ENCODE measurements at places on chromosomes 2 and 18. TPM values are rescaled to one million over a fixed set of nuclear protein-coding genes. Genes with fewer than 3 reads are reported as not detected.

M1AP gene
- not detected for total RNA-seq

SPATS2L gene
- total RNA-seq: 14.7 TPM

ATP8B1 gene
- total RNA-seq: 66.6 TPM

CNDP1 gene
- not detected for total RNA-seq

RAMP1 gene
- 0.25 TPM for total RNA-seq

Data from bladder microvascular endothelial cell (primary cell).